ENCODE measurements at places on chromosomes 12 and 14. TPM values are rescaled to one million over a fixed set of nuclear protein-coding genes. Genes with fewer than 3 reads are reported as not detected.

The LAG3 gene
- 0.32 TPM for total RNA-seq

The STON2 gene
- total RNA-seq = 4.0 TPM

The KRT2 gene
- total RNA-seq = not detected

The RAD51AP1 gene
- total RNA-seq = 0.28 TPM

The CLEC7A gene
- total RNA-seq = 1.2 TPM

The KRT71 gene
- total RNA-seq = not detected

The CEBPE gene
- total RNA-seq = not detected
